ENCODE measurements at places on chromosomes 7 and 10.

DNA sequence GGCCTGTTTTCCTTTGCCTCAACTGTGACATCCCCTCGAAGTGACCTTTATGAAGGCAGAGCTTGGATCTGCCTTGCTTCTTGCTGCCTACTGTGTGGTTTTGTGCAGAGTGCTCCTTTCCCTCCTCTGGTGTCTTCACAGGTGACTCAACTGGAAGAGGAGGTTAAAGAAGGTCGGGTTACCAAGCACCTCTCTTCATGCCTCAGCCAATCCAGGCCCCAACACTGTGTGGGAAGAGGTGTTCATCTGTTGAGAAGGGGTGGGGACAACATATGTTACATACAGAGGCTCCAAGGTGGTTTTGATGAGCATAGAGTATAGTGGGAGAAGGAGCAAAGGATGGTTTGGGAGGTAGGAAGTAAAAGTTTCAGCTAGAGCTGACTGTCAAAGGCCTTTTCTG is 155.7 kb downstream of the AUTS2 start:
- H3K4me3 ChIP-seq: no peak overlapping the region
- no peaks in the 10 kb centered on the region for H3K4me1 ChIP-seq
- no peak for DNase-seq

GRCh38 chr7:66912195-66912594 is 8.8 kb upstream of the TMEM248 start:
- no peaks in the 10 kb centered on the region for H3K4me1 ChIP-seq
- H3K36me3 ChIP-seq: no peaks in the 10 kb centered on the region
- DNase-seq: no peak

GRCh38 chr10:8639486-8640185 is 585.1 kb downstream of the GATA3 start:
- DNase-seq: no peak
- no peaks in the 10 kb centered on the region for H3K36me3 ChIP-seq
- H3K4me1 ChIP-seq: no peaks in the 10 kb centered on the region
- H3K27ac ChIP-seq: no peak overlapping the region

DNA sequence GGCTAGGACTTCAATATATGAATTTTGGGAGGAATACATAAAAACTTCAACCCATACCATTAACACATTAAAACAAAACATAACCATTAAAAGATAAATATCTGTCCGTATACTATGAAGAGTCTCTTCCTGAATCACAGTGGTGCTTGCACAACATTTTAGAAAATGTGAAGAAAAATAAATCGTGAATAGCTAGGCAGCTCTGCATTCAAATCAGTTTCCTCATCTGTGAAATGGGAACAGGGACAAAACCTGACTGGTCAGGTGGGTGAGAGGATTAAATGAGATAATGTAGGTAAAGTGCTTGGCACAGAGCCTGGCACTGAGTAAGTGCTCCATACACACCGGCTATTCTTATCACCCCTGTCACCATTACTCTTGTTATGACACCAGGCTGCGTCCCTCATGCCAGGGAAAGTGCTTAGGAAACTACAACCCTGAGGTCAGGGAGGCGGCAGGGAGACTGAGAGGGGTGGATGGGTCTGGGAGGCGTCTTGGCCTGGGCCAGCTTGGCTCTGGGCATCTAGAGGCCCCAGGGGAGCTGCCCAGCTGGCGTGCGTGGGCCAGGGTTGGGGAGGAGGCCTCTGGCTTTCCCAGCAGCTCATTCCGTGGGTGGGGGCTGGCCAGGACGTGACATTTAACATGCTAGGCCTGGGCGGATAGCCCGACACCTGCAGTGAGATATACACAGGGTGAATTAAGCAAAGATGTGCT is 78.3 kb downstream of the SH3PXD2A start:
- no peaks in the 10 kb centered on the region for H3K36me3 ChIP-seq
- DNase-seq: no peak
- no peak overlapping the region for H3K27ac ChIP-seq

DNA sequence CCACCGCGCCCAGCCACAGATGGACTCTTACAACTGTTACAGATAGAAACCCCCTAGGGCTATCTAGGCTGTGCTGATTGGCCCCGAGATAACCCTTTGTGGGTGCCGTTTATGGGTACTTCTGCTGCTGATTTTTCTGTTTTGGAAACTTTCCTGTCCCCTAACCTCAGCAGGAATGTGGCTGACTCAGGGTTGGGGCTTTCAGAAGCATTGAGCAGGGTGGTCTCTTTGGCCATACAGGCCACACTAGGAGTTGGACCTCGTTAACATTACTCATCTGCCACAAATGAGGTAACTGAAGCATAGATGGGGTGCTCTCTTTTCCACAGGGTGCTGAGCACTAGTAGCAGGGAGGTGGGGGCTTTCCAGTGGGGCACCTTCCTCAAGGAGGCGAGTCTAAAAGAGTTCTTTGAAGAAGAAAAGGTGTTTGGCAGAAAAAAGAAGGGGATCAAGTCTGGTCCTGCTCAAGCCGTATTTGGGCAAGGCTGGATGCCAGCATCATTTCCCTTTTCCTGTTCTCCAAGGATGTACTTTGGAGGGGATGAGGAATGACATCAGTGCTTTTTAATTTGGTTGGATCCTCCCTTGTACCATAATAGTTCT is 6.4 kb downstream of the ZSCAN25 start:
- H3K4me1 ChIP-seq: no peaks in the 10 kb centered on the region
- H3K27ac ChIP-seq: no peak overlapping the region
- H3K36me3 ChIP-seq: peaks cover 12% of the 10 kb centered on the region
- no peaks in the 10 kb centered on the region for H3K27me3 ChIP-seq
- no peak overlapping the region for H3K4me3 ChIP-seq

DNA sequence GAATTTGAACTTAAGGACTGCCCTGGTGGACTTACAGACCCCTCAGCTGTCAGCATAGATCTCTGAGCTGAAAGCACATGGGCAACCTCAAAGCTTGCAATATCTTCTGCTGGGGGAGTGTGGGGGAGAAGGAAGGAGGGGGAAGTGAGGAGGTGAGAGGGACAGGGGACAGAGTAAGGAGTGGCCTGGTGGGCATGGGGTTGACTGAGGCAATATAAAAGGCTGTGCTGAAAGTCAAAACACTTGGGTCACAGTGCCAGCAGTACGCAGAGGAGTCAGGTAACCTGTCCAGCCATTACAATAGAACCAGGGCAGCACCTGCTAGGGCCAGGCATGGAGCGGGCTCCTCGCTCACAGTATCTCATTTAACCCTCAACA is 43.2 kb downstream of the PPP1R3C start:
- no peaks in the 10 kb centered on the region for H3K27me3 ChIP-seq
- H3K27ac ChIP-seq: no peak overlapping the region
- H3K36me3 ChIP-seq: no peaks in the 10 kb centered on the region
- DNase-seq: no peak

All from MM.1S (cell line).